Nucleus accumbens (tissue), 56 donors: ENCODE measurements at places on chromosomes 6 and 20.

DNA sequence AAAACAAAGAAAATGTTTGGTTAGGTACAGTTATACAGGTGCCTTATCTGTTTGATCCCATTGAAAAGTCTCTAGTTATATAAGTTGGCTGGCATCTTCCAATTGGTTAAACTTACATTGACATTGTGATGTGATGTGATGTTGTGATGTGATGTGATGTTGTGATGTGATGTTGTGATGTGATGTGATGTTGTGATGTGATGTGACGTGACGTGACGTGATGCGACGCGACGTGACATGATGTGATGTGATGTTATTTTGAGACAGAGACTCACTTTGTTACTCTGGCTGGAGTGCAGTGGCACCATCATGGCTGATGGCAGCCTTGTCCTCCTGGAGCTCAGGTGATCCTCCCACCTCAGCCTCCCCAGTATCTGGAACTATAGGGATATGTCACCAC lies 507.6 kb downstream of the HAO1 start:
- DNase-seq: no peak

DNA sequence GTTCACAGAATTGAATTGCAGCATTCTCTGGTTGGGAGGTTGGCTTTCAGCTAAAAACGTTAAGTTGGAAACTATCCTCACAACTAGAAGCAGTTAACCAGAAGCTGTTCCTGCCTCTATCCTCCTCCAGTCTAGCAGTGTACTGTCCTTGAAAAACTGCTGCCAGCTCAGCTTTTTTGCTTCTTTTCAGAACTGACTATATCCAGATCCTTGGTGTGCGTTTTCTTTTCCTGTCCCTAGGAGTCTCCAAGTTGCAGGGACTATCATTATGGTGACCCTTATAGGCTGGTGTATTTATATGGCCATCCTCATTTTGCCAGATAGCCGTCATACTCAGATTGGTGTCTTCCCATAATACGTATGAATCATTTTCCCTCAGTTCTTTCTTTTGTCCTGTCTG lies 5.5 kb downstream of the ITCH start:
- no peak for DNase-seq

DNA sequence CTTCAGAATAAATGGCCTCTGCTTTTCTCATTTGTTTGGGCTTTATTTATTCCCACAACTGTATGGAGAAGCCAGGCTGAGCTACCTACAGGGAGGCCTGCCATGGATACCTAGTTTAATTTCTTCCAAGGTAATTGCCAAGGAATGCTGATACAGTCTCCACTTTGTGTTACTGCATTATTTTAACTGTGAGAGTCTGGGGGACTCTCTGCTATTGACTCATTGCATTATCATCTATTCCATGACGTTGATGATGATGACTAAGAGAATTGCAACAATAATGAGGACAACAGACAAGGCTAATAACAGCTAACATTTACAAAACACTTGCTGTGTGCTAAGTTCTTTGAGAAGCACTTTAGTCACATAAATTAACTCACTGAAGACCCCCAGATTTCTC lies 88.3 kb upstream of the COL21A1 start:
- no peak for DNase-seq

GRCh38 chr6:170440437-170440836 lies 112.7 kb downstream of the PSMB1 start:
- DNase-seq: no peak

DNA sequence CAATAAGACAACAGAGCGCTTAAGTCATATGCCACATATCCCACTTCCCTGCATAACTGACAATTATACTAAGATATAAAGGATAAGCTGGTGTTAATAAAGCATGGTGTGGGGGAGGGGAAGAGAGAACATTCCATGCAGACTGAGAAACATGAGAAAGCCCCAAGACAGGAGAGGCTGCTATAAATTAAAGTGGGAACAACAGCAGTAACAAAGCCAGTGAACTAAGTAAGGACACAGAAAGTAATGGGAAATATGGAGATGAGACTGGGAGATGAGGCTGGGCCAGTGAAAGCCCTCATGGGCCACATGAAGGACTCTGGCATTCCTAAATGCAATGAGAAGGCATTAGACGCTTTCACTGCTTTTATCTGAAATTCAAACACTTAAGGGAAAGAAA lies 41.3 kb downstream of the SESN1 start:
- no peak for DNase-seq

- no peak for DNase-seq
Measured at GRCh38 chr20:19735446-19735845, 22.6 kb upstream of the RIN2 start.

GRCh38 chr20:21273755-21274386 lies 29.3 kb upstream of the XRN2 start:
- no peak for DNase-seq

GRCh38 chr20:17725094-17725835 lies 25.5 kb downstream of the BANF2 start:
- DNase-seq: no peak
